Uterus (tissue), 4 donors: ENCODE measurements at places on chromosomes 6 and 20. TPM values are rescaled to one million over a fixed set of nuclear protein-coding genes. Genes with fewer than 3 reads are reported as not detected.
A peak's percentile ranks its signal among the peaks of the same experiment; 100 is the strongest.

The MYBL2 gene
- not detected for total RNA-seq

DNA sequence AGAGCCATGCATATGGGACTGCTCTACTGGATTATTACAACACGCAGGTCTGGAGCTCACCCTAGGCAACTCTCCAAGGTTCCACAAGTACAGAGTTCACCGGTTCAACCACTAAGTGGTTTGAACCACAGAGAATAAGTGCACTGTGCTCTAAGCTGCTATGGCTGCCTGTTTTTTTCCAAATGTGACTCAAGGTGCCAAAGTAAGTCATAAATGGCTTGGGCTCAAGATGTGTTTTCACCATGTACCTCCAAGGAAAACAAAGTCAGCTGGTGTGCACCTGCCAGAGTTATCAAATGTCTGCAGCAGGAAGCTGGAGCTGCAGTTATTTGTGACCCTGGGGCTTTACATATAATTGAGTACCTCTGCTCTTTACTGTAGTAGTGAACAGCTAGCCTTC, 76.7 kb downstream of the PREP start:
- DNase-seq: no peak

DNA sequence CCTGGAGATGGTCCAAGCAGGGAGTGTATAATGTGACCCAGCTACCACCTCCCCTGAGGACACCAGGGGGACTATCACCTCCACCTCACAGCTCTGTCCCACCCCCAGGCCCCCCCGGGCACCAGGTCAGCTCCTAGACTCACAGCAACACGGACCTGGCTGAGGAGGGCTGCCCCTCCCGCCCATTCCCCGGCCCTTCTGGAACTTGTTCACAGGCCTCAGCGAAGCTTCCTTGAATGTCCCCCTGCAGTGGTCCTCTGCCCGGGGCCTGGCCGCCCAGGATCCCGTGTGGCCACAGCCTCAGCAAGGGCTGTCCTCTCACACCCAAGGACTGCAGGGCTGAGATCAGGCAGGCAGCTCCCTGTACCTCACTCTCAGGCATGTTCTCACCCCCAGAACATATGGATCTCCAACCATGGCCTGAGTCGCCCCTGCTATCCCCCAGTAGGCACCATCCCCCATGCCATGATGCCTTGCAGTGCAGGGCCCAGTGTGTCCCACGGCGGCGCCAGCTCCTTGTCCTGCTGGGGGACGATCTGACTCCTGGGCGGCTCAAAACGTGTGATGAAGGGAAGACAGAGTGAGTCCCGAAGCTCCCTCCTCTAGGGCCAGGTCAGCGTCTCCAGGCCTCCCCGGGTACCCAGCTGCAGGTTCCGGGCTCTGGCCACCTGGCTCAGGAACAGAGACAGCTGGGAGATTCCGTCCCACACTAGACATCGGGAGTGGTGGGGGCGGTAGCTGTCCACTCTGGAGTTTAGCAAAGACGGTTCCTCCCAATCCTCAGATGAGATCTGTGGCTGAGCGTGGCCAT, 158.4 kb downstream of the TAF4 start:
- DNase-seq: no peak

DNA sequence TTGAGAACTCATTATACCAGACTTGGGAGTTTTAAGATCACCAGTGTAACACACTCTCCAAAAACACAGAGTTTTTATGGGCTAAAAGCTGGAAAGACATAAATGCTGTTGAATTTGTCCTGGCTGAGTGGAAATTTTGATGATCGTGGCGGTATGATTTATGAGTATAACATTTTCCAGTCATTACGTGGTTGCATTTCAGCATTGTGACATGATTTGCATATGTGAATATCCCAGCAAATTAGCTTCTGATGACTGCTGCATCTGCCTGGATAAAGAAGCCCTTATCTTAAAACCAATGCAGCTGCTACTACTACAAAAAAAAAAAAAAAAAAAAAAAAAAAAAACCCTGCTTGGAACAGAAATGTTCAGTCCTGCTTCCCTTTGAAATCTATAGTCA, 850.9 kb downstream of the TFAP2A start:
- DNase-seq: no peak

DNA sequence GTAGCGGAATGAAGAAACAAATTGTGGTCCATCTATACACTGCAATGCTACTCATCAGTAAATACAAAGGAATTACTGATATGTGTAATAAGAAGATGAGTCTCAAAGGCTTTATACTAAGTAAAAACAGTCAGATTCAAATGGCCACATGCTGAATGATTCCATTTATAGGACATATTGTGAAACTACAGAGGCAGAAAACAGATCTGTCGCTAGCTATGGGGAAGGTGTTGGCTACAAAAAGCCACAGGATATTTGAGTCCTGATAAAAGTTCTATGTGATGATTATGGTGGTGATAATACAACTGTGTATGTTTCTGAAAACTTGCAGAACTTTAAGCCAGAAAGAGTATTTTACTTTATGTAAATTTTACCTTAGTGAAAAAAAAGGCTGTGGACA, 313.2 kb downstream of the HDGFL1 start:
- DNase-seq: no peak

DNA sequence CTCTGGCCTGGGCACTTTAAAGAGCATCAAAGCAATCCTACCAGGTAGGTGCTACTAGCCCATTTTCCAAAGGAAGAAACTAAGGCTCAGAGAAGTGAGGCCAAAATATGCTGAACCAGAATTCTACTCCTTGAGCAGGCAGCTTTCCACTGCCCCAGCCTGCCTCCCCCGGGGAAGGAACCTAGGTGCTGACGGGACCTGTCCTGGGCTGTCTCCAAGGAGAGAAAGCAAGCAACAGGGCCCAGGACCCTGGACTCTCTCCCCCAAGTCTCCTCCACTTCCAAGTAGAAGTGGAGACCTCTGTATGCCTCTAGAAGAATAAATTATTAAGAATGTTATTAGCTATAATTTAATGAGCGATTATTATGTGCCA, 159.5 kb downstream of the MRPL14 start:
- no peak for DNase-seq

DNA sequence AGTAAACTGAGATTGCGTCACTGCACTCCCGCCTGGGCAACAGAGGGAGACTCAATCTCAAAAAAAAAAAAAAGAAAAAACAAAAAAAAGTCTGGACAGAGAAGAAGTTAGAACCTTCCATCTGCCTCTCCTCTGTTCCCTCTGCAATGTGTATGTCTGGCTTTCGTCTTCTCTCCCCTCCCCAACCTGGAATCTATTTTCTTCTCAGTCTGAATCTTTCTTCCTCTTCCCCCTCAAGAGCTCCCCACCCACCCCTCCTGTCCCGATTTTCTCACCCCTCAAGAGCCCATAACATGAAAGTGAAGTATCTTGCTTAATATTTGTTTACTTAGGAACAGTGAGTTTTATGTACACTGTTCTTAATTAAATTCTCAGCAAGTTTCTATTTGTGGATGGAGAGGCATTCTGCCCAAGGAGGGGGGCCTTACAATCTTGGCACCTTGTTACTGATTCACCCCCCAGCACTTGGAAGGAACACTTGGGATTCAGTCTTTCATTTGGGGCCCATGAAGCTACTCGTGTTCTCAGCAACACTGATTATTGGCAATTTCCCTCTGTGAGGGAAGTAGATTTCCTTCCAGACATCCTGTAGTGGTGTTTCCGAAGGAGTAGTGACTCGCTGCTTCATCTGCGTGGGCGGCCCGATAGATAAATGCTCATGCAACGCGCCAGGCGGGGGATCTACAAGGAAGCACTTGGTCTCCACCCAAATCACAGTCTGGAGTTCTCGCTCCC, 69.3 kb upstream of the SRSF6 start:
- DNase-seq: peak; percentile 80

DNA sequence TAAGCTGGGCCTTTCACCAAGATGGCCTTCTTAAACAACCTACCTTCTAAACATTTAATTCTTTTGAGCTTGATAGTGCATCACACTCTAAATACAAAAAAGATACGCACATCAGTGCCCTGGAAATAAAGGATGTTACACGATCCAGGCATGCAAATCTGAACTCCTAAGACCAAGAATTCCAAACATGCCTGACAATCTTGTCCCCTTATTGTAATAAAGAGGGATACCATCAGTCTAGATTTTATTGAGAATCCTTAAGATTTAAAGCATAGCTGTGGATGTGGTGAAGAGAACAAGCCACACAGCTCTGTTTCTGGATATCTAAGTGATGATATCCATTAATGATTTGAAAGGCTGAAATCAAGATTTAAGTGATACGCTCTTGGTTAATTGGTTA, 13.0 kb downstream of the ZNF451 start:
- DNase-seq: no peak

DNA sequence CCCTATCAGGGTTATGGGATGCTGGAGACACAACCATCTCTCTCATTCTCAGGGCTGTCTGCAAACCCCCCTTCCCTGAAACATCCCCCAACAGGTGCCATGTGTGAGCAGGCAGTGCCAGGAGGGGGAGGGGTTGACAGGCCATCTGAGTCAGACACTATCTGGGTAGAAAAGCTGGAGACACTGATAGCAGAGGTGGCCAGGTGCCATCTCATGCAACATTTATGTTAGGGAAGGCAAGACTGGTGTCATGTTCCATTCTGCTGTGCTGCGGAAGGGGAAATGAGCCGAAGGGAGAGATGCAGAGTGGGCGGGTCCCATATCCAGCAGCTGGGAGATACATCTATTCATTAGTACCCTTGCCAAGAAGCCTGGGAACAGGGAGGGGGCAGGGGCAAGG, 3.5 kb downstream of the LHFPL5 start:
- no peak for DNase-seq

DNA sequence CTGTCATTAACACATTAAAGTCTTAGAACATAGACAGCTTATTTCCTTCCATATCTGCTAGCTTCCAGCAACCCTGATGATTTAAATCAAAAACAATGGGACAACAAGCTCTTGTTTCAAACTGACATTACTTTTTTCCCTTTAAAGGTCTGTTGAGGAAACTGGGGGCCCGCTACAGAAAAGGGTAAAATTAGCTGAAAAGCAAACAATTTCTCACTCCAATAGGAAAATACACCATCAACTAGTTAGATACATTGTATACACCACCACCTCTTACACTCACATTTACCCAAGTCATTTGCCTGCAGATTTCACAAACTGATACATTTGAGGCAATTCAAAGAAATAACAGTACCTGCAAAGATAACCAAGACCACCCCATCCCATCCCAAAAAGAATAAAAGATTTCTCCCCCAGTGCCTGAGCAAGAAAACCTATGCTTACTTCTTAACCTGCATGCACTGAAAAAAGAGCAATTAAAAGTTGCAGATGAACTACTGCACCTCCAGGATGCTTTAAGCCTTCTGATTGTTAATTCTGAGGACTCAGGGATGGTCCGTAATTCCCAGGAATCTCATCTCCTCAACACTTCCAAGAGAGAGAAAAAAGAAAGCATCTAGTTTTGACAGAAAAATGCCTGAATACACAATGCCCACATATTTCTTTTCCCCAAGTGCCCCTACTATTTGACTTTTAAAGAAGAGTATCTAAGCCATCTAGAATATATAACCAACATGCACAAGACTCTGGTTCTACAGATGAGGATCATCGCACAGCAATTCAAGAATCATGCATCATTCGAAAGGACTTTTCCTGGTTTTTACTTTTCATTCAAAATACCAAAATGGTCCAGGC, 5.6 kb downstream of the ZMYND8 start:
- DNase-seq: no peak

- DNase-seq: no peak
Observed at GRCh38 chr6:23175391-23175790, 606.0 kb downstream of the HDGFL1 start.
